ENCODE measurements at places on chromosomes 1 and 21.

DNA sequence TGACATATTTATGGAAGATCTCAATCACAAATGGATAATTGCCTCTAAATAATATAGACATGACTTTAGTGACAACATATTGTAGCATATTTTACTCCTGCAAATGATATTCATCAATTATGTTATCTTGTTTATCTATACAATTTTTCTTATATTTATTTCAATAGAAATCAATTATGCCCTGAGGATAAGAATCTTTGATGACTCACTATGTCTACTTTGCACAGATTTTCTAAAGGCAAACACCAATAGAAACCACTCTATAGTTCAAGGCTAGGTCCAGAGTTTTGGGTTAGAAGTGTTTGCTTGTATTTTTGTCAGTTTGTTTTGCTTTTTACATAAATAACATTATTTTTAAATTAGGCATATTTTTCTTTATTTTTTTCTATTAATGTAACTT lies 879.0 kb downstream of the LTN1 start:
- DNase-seq: no peak

GRCh38 chr1:89927049-89927448 lies 67.9 kb upstream of the ZNF326 start:
- DNase-seq: no peak

- no peak for DNase-seq
These were observed 493 bp downstream of the DISC1 start for GRCh38 chr1:231626951-231627614.

DNA sequence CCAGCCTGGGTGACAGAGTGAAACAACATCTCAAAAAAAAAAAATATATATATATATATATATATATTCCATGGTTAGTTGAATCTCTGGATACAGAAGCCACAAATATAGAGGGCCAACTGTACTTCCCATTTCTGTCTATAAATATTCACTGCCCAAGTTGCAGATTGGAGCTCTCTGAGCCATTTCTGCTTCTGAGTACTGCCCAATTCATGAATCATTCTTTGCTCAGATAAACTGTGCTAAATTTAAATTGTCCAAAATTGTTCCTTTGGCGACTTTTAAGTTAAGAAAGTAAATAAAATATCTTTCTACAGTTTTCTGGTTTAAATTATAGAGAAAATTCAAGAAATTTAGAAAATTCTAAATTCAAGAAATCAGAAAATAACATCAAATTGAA lies 23.2 kb upstream of the C1orf146 start:
- no peak for DNase-seq

DNA sequence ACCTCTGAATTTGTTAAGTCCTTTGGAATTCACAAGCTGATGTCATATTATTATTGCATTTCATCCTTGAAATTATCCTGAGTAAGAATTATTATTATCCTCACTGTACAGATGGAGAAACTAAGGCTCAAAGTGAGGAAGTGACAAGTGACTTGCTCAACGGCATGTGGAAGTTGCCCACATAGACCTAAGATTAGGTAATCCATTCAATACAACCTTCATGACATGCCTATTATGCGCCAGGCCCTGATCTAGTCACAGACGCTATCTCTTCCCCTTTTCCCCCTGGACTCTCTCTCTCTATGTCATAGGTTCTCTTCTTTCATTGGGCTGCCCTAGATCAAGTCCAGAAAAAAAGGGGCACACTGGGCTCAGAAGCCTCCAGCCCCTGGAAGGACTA lies 84.9 kb upstream of the KCNK2 start:
- no peak for DNase-seq

DNA sequence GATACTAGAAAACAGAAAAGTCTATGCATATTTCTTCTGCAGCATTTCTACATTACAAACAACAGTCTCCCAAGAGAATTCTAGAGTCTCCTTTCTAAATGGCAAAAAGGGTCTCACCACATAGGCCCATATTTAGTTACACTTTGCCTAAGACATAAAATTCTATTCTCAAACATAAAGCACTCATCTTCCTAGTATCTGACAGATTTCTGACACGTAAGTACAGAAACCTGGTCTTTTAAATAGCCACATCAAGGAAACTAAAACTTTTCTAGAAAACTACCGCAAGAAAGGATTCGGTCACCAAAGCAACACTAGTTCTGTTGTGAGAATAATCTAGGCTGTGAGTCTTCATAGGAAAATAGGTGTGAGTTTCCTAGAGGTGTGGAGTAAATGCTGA lies 33.6 kb upstream of the CTSK start:
- no peak for DNase-seq

GRCh38 chr21:38742580-38743260 lies 63.0 kb upstream of the ETS2 start:
- no peak for DNase-seq

DNA sequence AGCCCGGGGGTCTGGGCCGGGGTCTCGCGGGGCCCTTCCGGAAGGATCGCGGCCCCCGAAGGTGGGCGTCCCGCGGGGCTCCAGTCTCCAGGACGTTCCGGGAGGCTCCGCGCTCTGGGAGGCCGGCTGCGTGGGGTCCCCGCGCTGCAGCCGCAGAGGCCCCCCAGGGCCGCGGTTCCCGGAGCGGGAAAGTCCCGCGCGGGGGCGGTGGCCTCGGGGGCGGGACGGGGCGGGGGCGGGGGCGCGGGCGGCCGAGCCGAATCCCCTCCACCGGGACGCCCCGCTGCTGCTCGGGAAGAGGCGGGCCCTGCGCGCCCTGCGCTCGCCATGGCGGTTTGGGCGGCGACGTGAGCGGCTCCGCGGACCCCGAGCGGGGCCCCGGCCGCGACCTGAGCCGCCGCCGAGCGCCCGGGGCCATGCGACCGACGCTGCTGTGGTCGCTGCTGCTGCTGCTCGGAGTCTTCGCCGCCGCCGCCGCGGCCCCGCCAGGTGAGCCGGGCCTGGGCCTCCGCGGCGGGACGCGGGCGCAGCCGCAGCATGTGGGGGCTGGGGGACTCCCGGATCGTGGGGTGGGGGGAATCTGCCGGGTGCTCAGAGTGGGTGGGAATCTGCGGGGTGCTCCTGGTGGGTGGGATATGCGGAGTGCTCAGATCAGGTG lies at the start of gene IFNGR2:
Gene IFNGR2, plus strand, starts transcription at position 286 of the 658 bp plus-strand sequence. Its CDS starts 131 bp downstream, at position 417.
- DNase-seq: no peak

GRCh38 chr1:79777481-79778219 lies 771.1 kb upstream of the ADGRL4 start:
- no peak for DNase-seq

DNA sequence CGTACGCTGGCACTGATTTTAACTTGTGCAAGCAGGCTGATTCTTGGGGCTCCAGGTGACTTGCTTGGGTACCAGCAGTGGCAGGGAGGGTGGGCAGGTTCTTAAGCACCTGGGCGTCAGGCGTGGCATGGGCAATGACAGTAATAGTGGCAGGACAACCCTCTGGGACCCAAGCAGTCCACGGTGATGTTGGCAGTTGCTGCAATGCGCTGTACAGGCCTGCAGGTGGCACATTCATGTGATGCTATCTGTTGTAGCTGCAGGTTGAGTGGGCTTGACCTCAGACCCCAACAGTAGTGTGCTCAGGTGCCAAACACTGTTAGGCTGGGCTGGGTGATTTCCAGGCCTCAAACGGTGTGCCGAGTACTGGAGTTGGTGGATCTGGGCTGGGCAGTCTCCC lies 10.2 kb upstream of the OR10J4 start:
- no peak for DNase-seq

GRCh38 chr1:227899820-227900449 lies 47.8 kb downstream of the WNT9A start:
- DNase-seq: no peak

DNA sequence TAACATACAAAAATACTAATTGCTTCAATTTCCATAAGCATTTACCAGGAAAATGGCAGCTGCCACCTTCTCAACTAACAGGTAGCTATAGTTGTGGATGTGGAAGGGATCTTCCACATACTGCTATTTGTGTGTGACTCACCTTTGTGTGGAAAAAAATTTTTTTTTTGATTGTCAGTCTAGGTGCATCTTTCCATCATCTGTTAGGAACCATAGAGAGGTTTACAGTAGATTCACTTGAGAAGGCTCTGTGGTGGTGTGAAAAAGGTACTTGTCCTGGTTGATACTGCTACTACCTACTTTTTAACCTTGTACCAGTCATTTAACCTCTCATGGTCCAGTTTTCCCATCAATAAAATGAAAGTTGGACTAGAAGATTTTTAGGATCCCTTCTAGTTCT lies 12.9 kb downstream of the DDX20 start:
- no peak for DNase-seq

DNA sequence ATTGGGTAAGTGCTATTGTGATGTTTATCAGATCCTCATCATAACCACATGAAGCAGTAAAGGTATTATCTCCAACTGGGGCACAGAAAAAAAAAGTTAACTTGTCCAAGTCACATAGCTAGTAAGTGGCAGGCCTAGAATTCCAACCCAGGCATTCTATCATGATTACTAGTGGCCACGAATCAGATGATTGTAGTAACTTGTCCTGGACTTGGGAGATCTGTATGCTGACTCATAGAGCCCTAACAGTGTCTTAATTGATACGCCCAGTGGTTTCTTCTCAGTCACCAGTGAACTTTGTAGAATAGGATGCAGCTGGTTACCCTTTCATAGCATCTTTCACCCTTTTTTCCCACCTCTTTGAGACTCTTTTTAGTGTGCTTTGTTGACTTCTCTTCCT lies 91.1 kb upstream of the UBE2U start:
- DNase-seq: no peak

GRCh38 chr1:26478988-26479387 lies 6.7 kb downstream of the HMGN2 start:
- DNase-seq: no peak

- no peak for DNase-seq
These were observed 110.7 kb downstream of the SPATA46 start for GRCh38 chr1:162265983-162266382.

- no peak for DNase-seq
These were observed 1.8 kb downstream of the NPPA start for GRCh38 chr1:11845641-11846335.

- no peak for DNase-seq
These were observed 28.5 kb upstream of the SELENON start for GRCh38 chr1:25771221-25772114.

- no peak for DNase-seq
These were observed 7.4 kb downstream of the COP1 start for GRCh38 chr1:176199707-176200106.

DNA sequence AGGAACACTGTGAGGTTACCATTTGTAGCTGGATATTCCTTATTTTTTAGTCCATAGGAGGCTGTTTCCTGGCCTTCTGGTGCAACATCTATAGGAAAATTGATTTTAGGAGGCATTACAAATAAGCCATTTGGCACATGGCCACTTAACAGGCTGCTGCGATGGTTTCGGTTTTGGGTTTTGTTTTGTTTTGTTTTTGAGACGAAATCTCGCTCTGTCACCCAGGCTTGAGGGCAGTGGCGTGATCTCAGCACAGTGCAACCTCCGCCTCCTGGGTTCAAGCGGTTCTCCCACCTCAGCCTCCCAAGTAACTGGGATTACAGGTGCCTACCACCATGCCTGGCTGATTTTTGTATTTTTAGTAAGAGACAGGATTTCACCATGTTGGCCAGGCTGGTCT lies 20.1 kb upstream of the LRRC8D start:
- DNase-seq: no peak

DNA sequence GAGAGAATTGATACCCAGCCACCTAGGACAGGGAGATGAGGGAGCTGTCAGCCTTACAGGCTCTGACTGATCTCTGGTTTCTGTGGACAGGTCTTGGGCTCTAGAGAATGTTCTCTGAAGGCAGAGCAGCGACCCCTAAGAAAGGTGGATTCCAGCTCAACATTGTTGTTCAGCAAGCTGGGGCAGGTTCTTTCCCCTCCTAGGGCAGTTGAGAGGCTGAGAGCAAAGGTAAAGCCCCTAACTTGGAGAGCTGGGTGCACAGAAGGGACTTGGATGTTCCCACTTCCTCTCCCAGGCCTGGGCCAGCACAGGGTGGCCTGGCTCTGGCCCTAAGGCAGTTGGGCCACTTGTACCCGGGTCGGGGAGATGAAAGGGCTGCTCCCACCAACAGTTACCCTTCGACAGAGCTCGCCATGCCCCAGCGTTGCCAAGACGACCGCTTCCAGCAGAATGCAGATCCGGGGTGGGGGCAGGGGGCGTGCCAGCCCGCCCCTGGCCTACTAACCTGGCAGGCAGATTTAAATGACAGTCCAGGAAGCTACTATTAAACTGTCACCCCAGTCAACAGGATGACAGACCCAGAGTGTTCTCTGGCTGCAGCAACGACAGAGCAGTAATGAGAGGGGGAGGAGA lies 31.6 kb downstream of the LRP8 start:
- DNase-seq: no peak

- DNase-seq: no peak
These were observed 44.5 kb downstream of the B3GALT5 start for GRCh38 chr21:39657091-39657689.

GRCh38 chr1:175193527-175193910 lies 943 bp upstream of the KIAA0040 start:
- no peak for DNase-seq

DNA sequence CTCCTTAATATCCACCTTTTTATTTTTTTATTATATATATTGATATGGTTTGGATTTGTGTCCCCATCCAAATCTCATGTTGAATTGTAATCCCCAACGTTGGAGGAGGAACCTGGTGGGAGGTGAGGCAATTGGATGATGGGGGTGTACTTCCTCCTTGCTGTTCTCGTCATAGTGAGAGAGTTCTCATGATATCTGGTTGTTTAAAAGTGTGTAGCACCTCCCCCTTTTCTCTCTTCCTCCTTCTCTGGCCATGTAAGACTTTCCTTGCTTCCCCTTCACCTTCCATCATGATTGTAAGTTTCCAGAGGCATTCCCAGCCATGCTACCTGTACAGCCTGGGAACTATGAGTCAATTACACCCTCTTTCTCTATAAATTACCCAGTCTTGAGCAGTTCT lies 22.7 kb upstream of the CCSAP start:
- DNase-seq: no peak

- DNase-seq: no peak
These were observed 228.8 kb downstream of the TGFB2 start for GRCh38 chr1:218573925-218574324.

DNA sequence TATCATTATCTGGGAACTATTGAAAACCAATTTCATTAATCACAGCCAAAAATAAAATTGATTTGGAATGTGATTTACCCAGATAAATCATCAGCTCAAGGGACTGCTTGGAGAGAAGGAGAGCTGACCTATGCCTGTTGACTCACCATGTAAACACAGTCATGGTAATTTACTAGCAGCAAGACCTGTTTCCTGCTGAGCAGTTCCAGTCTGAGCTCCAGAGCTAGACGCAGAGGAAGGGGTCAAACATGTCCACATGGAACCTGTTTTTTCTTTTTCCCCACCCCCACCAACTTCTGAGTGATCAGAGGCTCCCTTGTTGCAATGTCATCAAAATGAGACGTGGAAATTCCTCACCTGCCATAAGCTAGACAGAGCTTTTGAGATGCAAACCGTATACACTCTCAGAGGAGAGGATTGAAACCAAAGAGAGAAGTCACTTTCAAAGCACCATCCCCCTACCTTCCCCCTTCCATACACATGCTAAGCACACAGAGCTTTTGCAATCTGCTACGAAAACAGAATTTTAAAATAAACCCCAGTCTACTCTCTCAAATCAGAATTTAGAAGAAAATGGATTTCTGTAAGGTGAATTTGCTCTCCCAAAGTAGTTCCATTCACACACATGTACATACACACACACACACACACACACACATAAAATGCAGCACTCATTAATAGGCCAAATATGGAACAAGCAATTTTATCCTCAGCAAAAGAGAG lies 55.9 kb upstream of the PTGFRN start:
- DNase-seq: no peak

Measured in stimulated activated CD4-positive, alpha-beta T cell treated with anti-CD3 and anti-CD28 coated beads, Interleukin-12 subunit alpha, Interleukin-12 subunit beta, amount 100 ng/mL, for 48 hours (primary cell).